ENCODE measurements at places on chromosomes 13 and 19.

- peak; percentile 48 for DNase-seq
Measured at GRCh38 chr19:29714953-29715700, at the start of gene C19orf12. Gene C19orf12, minus strand, starts transcription at chr19:29715261. Its CDS starts 6,848 bp downstream, at chr19:29708413.

- no peak for DNase-seq
Measured at GRCh38 chr13:77789376-77789775, 91.9 kb downstream of the SLAIN1 start.

GRCh38 chr13:28671126-28671792 lies 12.3 kb downstream of the POMP start:
- DNase-seq, result no peak

- DNase-seq, result no peak
Measured at GRCh38 chr19:17794412-17794730, 567 bp upstream of the B3GNT3 start.

DNA sequence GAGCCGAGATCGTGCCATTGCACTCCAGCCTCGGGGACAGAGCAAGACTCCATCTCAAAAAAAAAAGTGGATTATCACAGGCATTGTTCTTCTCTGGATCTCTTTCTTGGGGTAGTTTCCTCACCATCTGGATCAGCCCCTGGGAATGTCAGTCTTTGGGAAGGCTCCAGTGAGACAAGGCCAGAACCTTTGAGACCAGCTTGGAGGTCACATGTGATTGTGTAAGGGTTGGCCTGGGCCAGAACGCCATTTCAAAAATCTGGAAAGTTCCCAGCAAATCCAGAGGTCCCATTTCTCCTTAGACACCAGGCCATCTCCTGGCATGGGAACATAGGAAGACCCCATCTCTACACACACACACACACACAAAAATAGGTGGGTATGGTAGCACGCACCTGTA lies 14.2 kb upstream of the ANGPTL8 start:
- no peak for DNase-seq

DNA sequence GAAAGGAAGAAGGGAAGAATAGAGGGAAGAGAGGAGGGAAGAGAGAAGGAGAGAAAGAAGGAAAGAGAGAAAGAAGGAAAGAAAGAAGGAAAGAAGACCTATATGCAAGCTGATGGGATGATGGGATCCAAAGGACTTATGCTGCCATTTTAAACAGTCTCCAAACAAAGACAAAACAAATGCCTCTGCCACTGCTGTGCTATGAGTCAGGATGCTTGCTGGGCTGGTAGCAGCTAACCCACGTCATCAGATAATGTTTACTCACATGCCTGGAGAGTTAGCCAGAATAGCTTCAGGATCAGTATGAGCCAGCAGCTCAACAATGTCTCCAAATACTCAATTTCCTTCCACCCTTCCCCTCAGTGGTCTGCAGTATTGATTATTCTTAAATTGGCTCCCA lies 12.0 kb upstream of the ZNF274 start:
- DNase-seq, result no peak

GRCh38 chr19:6373096-6373812 lies 660 bp downstream of the ALKBH7 start:
- peak; percentile 98 for DNase-seq

- no peak for DNase-seq
Measured at GRCh38 chr19:49490287-49491029, 3.0 kb downstream of the RPL13A start.

GRCh38 chr13:98963917-98964316 lies 13.9 kb downstream of the DOCK9 start:
- no peak for DNase-seq

DNA sequence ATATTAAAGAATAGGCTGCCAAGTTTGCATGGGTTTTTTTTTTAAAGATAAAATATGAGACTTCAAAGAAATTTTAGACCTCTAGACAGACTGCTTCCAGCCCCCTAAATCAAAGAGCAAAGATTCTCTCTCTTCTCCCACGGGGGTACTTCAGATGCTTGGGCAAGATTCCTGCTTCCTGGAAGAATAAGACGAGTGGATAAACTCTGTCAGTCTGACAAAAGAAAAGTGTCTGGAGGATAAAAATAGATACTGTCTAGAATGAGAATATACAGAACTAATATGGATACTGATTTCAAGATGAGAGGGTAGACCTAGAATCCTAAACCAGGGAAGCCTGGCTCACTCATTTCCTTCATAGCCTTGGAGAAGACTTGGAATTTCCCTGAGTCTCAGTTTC lies 435.1 kb downstream of the FOXO1 start:
- DNase-seq, result no peak

DNA sequence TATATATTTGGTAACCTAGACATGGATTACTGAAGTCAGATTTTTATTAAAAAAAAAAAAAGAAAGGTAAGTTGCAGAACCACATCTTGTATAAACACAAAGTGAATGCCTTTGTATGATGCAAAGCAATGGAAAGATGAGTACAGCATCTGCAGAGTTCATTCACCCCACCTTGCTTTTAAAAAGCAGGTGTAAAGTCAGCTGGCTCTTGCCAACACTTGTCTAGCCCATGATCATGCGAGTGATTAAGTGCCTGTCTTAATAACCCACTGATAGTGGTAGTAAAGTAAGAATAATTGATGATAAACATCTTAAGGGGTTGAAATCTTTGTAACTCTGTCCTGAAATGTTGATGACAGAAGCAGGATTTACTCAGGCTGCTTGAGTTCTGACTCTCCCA lies 710.4 kb downstream of the EFNB2 start:
- no peak for DNase-seq

DNA sequence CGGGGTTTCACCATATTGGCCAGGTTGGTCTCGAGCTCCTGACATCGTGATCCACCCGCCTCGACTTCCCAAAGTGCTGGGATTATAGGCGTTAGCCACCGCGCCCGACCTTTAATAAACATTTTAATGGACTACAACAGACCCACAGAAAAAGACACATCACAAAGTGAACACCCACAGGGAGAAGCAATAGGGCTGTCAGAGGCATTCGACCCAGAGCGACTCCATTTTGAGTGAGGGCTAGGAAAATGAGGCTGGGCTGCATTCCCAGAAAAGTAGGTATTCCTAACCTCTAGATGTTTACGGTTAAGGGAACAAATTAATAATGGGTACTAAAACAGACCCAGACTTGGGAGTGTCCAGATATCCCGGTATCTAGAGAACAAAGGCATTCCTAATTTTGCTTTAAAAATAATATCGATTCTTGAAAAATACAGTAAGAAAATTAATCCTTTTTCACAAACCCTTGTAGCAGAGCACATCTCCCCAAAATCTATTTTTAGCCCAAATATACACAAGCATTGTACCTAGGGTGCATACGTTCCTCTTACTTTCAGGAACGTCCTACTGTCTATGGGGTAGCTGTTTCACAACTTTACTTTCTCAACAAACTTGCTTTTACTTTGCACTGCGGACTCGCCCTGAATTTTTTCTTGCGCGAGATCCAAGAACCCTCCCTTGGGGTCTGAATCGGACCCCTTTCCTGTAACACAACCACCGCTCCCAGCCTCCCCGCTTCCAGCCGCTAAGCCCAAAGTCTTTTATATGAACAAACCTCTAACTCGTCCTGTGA lies 811 bp upstream of the ZNF8 start:
- no peak for DNase-seq

DNA sequence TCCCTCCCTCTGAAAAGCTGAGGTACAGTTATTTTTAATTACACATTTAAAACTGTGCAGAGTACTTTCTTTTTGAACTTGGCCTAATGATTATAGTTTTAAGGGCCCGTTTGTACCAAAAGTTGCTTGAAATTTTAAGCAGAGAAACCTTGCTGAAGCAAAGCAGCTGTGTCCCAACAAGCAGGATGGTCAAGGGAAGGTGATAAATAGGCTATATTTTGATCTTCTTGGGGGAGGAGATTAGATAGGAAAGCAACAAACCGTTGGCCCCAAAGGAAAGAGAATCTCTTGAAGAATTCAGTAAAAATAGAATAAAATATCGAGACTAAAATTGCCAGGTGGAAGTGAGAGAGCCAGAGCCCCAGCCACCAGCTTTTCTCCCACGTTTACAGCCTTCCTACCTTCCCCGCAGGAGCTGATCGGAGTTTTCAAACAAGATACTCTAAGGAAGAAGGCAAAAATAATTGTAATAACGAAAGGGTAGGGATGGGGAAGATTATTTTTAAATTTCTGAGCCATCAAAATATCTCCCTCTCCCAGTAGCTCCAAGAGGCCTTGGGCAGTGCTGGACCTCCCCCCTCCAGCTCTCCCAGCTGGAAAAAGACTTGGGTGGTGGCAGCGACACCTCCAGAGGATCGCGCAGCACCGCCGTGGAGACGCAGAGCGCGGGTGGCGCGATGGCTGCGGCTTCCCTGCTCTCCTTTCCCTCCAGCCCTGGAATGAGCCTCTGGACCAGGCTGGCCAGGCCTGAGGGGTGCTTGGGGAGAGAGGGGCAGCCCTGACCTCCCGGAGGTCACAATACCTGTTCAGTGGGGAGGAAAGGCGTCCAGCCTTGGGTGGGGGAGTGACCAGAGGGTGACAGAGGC lies 5.8 kb downstream of the ZIC2 start:
- DNase-seq, result no peak

GRCh38 chr19:56678205-56678604 lies 6.6 kb upstream of the ZNF835 start:
- DNase-seq, result no peak

- DNase-seq, result no peak
Measured at GRCh38 chr13:24629320-24629719, 50.9 kb upstream of the ATP12A start.

DNA sequence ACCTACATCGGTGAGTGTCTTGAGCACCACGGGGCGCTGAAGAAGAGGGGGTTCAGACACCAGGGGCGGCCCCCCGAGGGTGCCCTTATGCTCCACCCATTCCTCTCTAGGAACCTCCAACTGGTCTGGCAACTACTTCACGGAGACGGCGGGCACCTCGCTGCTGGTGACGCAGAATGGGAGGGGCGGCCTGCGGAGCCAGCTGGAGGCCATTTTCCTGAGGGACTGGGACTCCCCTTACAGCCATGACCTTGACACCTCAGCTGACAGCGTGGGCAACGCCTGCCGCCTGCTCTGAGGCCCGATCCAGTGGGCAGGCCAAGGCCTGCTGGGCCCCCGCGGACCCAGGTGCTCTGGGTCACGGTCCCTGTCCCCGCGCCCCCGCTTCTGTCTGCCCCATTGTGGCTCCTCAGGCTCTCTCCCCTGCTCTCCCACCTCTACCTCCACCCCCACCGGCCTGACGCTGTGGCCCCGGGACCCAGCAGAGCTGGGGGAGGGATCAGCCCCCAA lies 12.1 kb downstream of the HIPK4 start:
- no peak for DNase-seq

- no peak for DNase-seq
Measured at GRCh38 chr13:113142876-113143275, 15.6 kb upstream of the PROZ start.

DNA sequence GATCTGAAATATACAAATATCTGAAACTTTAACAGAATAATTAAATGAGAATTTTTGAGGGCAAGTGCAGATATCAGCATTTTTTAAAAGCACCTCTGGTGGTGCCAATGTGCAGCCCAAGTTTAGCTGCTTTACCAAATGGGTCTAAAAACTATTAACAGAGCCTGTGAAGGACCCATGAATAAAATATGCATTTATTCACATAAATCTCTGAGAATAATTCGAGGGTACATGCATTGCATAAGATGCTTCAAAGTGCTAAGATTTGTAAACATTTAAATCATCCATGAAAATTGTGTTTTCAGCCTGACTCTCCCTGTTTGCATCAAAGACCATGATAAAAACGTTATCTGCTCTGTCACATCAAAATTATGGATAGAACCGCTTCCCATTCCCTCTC lies 47.1 kb upstream of the TNFSF11 start:
- DNase-seq, result no peak

DNA sequence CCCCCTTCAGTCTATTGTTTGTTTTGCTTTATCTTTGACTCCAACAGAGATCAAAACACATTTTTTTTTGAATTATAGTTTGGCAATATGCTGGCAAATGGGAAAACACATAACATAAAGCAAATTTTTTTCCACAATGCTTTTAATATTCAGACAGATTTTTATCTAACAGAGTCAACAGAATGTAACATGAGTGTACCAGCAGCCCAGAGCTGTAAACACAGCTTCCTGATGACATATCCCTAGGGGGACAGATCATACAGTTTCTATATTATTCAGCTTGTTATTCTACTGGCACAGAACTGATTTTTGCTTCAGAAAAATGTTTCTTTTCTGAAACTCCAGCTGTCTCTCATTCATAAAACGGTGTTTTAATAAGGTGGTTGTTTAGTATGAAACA lies 168.8 kb downstream of the OLFM4 start:
- no peak for DNase-seq

DNA sequence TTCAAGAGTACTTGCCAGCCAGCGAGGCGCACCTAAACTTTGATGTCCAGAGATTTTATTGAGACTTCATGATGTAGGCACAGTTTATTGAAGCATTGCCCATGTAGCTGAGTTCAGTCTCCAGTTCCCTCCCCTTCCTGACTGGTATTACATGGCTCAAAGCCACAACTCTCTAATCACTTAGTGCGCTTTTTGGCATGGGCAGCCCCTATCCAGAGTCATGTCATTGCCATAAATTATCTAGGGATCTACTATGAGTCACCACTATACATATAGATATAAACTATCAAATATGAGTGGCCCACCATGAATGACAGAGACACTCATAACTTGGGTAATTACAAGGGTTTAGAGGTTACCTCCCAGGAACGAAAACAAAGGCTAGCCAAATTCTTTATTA lies 7.7 kb downstream of the ZNF614 start:
- DNase-seq, result no peak

DNA sequence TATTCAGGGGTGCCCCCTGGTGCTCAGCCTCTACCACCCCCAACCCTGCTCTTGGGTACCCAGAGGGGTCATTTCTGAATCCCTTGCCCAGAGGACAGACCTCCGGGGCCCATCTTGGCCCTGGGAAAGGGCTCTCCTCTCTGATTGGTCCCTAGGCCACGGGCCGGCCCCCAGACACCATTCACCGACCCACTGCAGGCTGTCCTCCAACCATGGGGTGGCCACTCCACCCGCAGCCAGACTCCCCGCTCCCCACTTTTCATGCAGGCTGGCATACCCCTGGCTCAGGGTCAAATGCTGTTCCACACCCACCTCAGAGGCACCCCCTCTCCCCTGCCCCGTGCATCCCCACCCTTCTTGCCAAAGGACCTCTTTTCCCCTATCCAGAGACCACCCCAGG lies 14.8 kb downstream of the SMIM24 start:
- no peak for DNase-seq

- DNase-seq, result no peak
Measured at GRCh38 chr19:46118136-46118535, 6.4 kb downstream of the IGFL3 start.

DNA sequence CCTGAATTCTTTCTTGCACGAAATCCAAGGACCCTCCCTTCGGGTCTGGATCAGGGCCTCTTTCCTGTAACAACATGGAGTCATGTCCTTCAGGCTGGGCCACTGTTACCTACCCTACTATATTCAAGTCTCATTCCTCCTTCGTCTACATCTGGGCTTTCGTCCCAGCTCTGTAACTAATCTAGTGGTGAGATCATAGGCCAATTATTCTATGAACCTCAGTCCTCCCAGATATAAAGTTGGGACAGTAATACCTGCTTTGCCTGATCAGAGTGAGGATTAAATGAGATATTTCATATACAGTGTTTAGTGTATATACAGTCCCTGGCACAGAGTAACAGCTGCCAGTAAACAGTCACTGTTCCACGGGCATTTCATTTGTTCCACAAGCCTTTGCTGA lies 48.3 kb upstream of the ATP12A start:
- no peak for DNase-seq

- no peak for DNase-seq
Measured at GRCh38 chr13:51045451-51045850, 65.6 kb downstream of the C13orf42 start.
